ENCODE measurements at places on chromosomes 6 and 20. TPM values are rescaled to one million over a fixed set of nuclear protein-coding genes. Genes with fewer than 3 reads are reported as not detected.

Gene MARCKS
- total RNA-seq = 218 TPM

Gene SLC18B1
- 12.4 TPM for total RNA-seq

Gene ETV7
- total RNA-seq = 0.13 TPM

Gene CAGE1
- total RNA-seq = 0.13 TPM

Gene TRIM40
- not detected for total RNA-seq

Gene TSPO2
- not detected for total RNA-seq

Gene ANKRD6
- total RNA-seq = 4.9 TPM

Gene BPIFA1
- total RNA-seq = not detected

Gene SSR1
- 42.9 TPM for total RNA-seq

Gene NRSN1
- total RNA-seq = not detected

Gene PGBD1
- 5.2 TPM for total RNA-seq

Gene TINAG
- not detected for total RNA-seq

Gene SLC13A3
- under 0.01 TPM for total RNA-seq

Gene IL17F
- not detected for total RNA-seq

Gene FAM217A
- total RNA-seq = not detected

Gene LTV1
- total RNA-seq = 10.4 TPM

Gene CGAS
- total RNA-seq = 1.0 TPM

Gene APOM
- total RNA-seq = 0.39 TPM

Gene MYCT1
- total RNA-seq = 120 TPM

Measured in dermis microvascular lymphatic vessel endothelial cell (primary cell).